ENCODE measurements at places on chromosomes 1 and 21.

GRCh38 chr1:109850827-109851226, 59.8 kb upstream of the CSF1 start:
- DNase-seq = no peak

- no peak for DNase-seq
Observed at GRCh38 chr1:38528623-38529022, 330.9 kb downstream of the RRAGC start.

- DNase-seq = no peak
Observed at GRCh38 chr1:162822391-162823200, 32.1 kb downstream of the HSD17B7 start.

DNA sequence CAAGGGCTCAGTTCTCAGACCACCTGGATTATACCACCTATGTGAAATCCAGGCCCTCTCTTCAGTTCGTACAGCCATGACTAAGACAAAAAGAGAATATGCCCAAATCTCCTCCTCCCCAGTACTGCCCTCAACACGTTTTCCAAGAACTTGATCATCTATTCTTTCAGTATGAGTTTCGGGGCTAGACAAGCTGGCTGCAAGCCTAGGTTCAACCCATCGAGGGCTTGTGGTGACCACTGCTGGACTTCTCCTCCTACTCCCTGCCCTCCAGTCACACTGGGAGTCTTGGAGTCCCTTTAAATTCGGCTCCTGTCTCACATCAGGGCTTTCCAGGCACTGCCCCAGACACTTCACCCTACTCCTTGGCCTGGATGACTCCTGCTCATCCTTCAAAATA, 352.3 kb downstream of the KCNH1 start:
- DNase-seq = no peak

- DNase-seq = no peak
Observed at GRCh38 chr1:245003246-245003645, 138.9 kb upstream of the HNRNPU start.

DNA sequence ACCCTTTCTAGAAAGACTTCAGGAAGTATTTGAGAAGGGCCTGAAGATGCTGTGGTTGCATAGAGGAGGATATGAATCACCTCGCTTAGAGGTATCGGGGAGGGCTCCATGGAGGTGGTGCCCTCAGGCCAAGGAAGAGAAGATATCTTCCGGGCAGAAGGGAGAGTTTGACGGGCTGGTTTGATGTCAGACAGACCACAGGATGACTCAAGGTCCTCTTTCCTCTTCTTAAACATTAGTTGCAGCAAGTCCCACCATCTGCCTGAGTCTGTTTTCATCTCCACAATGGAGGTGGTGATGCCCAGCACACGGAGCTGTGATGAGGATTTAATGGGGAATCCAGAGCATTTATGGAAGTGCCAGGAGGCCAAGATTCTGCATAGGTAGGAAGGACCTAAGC, 25.1 kb upstream of the RUNX3 start:
- DNase-seq = peak; percentile 57

GRCh38 chr1:109739738-109740614, 862 bp downstream of the GSTM3 start:
- peak; percentile 73 for DNase-seq

GRCh38 chr1:214469290-214469689, 82.1 kb downstream of the PTPN14 start:
- no peak for DNase-seq

DNA sequence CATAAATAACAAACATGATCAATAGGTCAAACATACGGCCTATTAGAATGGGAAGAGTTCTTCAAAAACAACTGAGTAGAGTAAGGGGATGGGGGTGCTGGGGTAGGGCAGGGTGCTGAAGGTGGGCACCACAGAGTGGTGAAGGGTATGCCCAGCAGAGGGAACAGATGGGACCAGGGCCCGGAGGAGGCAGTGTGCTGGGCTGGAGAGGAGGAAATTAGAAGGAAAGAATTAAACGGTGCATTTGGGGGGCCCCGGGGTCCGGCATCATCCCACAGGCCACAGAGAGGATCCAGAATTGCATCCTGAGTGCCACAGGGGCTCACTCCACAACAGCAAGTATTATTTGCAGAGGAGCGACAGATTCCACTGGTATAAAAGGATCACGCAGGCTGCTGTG, 94.5 kb downstream of the GLIS1 start:
- no peak for DNase-seq

GRCh38 chr1:85579622-85580021, 939 bp upstream of the CCN1 start:
- no peak for DNase-seq

GRCh38 chr1:153626904-153627714, at the start of gene S100A13:
S100A13 (minus strand) TSS chr1:153627505; CDS start chr1:153626472, 1,033 bp downstream.
- no peak for DNase-seq

DNA sequence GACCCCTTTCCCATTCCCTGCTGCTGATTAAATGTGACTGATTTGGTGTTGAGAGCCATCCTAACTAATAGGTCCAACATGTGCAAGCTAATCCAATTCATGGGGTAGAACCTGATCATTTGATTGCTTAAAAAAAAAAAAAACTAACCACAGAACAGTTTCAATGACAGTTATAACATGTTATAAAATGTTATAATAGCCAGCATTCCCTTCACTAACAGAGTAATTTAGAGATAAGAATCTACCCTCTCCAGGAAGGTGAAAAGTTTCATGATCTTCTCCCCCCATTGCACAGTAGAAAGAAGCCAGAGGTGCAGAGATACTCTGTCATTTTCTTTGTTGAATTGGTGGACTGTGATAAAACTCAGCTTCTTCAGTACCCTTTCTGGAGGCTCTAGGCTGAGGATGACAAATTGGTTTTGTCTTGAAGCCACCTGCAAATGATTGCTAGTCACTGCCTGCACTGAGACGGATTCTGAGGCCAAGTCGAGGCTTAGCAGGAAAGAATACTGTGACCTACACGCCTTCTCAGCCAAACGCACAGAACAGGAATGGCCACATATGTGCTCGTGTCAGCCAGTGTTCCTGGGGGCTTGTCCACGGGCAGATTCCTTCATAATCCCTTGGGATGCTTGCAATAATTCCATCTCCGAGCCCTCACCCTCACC, 215.7 kb upstream of the IRF2BP2 start:
- no peak for DNase-seq

GRCh38 chr1:61140778-61141177, 58.4 kb downstream of the NFIA start:
- no peak for DNase-seq

- no peak for DNase-seq
Observed at GRCh38 chr1:94797291-94797690, 22.9 kb upstream of the SLC44A3 start.

- no peak for DNase-seq
Observed at GRCh38 chr1:36944883-36945282, 89.4 kb downstream of the GRIK3 start.

GRCh38 chr1:167819849-167820683, 93.9 kb downstream of the ADCY10 start:
- no peak for DNase-seq

GRCh38 chr1:177425199-177425598, 254.4 kb downstream of the BRINP2 start:
- DNase-seq = no peak

DNA sequence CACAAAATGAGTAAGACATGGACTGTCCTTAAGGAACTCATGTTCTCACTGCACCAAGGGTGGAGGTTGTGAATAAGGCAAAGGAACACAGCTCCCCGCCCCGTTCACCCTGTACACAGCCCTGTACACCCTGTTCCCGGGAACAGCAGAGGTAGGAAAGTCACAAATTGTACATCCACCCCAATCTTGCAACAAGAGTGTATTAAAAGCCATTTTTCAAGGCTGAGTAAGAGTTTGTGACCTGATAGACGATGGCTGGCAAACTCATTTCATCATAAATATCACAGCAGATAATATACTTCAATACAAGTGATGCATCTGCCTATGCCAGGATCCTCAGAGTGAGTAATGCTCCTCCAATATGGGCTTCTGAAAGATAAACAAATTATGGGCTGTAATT, 52.5 kb upstream of the CAMK1G start:
- DNase-seq = no peak

- no peak for DNase-seq
Observed at GRCh38 chr1:151039521-151039920, 3.1 kb downstream of the BNIPL start.

- no peak for DNase-seq
Observed at GRCh38 chr1:182615468-182616129, 11.4 kb upstream of the RGS16 start.

DNA sequence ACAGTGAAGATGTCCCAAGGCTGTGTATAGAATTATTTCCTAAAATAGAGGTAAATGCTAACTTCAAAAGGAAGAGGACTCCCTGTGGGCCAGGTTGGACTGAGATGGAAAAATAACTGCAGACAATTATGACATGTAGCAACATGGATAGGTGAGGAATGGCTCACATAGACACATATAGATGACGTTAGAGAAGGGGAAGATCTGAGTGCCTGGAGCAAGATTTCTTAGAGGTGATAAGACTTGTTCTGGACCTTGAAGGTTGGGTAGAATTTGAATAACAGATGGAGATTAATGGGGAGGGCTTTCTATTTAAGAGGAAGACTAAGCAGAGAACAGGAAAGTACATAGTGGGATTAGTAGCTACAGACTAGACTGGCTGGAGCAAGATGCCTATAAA, 76.9 kb downstream of the C1orf21 start:
- DNase-seq = no peak

DNA sequence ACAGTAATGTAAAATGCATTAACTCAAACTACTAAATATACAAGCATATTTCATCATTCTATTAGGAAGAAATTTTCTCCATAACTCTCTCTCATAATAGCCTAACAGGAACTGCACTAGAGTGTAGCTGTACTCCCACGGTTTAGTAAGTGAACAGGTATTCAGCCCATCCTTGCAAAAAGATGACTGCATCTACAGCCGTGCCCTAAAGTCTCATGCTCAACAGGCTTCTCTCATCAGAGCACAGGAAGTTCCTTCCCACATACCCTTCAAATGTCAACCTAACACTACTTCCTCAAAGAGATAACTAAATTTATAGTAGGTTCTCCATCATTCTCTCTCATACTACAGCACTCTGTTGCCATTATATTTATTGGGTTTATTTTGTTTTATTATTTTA, 251.6 kb downstream of the AKT3 start:
- DNase-seq = no peak

- DNase-seq = no peak
Observed at GRCh38 chr1:34918977-34919561, 10.4 kb downstream of the DLGAP3 start.

DNA sequence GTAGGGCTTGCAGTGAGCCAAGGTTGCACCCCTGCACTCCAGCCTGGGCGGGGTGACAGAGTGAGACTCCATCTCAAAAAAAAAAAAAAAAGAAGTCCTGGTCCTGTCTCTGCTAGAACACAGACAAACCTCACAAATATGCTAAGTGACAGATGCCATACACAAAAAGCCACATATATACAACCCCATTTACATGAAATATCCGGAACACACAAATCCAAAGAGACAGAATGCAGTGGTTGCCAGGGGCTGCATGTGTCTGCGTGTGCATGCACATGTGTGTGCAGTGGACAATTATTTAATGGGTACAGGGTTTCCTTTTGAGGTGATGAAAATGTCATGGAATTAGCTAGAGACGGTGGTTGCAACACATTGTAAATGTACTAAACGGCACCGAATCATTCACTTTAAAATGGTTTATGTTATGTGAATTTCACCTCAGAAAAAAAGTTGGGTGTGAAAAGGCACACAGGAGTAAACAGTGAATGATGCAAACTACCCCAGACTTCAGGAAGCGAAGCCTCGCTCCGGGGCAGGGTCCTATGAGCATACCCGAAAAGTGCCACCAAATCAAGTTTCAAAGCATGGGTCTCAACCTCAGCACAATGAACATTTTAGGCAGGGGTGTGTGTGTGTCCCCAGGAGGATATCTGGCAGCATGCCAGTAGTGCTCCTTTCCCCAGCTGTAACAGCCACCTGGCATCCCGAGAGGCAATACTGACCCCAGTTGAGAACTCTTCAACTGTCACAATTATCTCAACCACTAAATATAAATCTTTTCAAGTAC, 48.3 kb downstream of the GNB1 start:
- DNase-seq = no peak

DNA sequence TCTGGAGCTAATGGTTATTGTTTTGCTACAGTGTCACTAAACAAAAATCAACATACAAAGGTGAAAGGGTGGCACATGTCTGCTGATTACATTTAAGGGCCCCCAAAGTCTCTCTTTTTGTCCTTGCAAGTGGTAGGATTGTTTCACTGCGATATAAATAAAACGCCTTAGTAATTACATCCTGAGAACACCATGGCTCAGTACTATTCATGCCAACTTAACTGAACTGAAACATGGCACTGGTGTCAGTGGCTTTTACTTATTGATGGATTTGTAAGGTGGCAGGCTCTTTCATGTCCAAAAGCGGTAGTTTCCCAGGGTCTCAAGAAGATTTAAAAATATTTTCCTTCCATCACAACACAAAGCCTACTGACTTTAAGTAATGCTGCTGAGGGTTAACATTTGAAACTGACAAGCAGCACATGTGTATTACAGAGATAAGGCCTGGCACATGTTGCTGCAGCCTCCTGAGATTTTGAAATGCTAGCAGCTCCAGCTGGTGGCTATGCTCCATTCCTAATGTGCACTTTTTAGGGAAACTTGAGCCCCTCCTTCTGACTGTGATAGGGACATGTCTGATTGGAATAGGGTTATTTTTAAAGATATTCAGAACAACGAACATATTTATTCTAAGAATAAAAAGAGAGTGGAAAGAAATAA, 86.8 kb downstream of the ATP1B1 start:
- no peak for DNase-seq

DNA sequence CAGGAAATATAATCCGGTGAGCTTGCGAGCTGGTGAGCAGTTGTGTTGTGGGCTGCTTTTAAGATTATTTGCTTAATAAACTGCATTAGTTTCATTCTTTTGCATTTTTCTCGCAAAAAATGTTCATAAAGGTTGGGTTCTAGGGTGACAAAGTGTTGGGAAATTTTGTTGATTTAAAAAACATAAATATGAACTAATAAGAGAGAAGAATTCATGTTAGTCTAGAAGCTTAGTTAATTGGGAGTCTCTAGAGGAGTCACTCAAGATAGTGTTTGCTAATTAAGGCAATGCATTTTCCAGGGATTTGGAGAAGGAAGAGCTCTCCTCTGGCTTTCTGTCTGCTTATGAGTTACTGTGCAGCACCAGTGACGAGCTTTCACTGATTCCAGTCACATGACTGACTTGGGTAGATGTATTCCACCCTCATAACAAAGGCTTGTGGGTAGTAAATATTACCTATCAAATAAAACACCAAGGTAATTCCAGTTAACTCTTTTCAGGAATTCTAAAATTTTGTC, 417.0 kb downstream of the PTBP2 start:
- no peak for DNase-seq
